Activated CD4-positive, alpha-beta T cell treated with anti-CD3 and anti-CD28 coated beads, Interleukin-2, Interleukin-6, amounts not matched to agents 100 ng/mL and 50 ng/mL, durations not matched to agents 16 hours and 8 hours (primary cell): ENCODE measurements at places on chromosomes 7 and 10.

DNA sequence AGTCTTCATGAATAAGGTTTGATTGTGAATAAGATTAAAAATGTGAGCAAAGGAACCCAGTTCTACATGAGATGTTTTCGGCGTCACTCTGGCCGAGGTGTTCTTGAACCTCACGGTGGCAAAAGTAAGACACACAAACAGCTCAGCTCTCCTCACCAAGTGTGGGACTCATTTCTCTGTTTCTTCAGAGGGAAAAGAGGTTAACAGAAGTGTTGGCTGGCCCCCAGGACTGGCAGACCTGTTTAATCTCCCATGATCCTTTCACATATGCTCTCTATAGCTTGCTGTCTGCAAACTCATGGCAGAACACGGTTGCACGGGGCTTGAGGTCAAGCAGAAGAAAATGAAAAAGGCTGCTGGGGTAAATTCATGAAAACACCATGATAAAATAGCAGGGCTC lies 394.4 kb downstream of the CALN1 start:
- no peak for DNase-seq

GRCh38 chr10:576130-576465 lies 113.4 kb downstream of the DIP2C start:
- no peak for DNase-seq

- DNase-seq = no peak
Observed at GRCh38 chr7:41428381-41428780, 274.5 kb downstream of the INHBA start.

DNA sequence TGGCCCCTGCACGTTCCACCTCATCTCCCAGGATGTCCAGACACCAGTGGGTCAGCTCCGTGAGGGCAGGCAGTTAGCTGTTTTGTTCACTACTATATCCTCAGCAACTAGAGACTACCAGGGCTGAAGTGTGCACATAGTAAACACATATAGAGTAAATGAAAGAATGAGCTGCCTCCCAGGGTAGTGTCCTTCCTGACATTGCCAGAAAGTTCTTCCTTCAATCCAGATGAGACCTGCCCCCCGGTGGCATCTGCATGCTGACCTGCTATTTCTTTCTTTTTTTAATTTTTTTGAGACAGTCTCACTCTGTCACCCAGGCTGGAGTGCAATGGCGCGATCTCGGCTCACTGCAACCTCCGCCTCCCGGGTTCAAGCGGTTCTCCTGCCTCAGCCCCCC lies 14.0 kb upstream of the ARPC1A start:
- no peak for DNase-seq

DNA sequence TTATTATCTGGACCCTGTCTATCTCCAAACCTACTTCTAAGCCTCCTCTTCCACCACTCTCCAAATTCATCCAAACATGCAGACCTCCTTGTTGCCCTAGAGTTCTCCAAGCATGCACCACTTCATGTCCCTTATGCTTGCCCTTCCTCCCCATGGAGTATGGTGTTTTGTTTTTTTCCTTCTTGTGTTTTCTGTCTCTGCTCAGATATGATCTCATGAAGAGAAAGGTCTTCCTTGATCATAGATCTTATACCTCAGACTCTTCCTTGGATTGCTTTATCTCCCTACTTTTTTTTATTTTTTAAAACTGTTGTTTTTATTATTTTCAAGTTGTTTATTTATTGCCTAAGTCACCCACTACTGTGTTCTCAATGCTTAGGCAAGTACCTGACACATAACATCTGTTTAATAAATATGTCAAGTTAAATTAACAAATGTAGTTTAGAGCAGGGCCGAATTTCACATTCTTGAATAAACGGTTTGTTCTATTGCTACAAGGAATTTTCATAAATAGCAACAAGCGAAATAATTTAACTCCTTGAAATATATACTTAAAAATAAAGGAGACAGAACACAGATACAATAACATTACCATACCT lies 84.5 kb downstream of the HGF start:
- DNase-seq = no peak

DNA sequence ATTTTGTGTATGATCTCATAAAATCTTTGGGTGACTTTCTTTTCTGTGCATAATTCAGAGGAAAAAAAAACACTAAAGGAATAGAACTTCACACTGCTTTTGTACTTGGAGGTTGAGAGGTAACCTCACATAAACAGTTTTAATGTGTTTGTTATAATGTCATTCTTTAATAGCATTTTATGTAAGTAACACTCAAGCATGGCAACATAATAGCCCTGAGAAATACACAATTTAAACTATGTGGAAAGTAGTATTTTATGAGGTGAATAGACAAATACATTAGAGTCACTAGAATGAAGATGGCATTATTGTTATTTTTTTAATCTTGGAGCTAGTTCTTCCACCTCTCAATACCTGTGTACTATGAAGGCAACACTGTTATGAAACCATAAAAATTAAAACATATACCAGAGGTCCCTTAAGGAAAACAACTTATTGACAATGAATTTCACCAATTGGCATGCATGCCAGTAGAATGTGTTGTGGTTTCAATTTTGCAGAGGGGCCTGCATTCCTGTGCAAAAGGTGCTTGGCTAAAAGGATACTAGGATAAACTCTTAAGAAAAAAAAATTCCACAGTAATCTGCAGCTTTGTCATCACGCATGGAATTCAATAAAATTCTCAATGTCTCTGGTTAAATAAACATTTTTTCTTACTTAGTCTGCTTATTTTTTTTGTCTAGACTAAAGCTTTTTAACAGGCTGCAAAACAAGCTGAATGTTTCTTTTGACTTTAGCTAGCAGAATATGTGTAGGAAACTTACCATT lies 102.5 kb downstream of the CD36 start:
- no peak for DNase-seq

DNA sequence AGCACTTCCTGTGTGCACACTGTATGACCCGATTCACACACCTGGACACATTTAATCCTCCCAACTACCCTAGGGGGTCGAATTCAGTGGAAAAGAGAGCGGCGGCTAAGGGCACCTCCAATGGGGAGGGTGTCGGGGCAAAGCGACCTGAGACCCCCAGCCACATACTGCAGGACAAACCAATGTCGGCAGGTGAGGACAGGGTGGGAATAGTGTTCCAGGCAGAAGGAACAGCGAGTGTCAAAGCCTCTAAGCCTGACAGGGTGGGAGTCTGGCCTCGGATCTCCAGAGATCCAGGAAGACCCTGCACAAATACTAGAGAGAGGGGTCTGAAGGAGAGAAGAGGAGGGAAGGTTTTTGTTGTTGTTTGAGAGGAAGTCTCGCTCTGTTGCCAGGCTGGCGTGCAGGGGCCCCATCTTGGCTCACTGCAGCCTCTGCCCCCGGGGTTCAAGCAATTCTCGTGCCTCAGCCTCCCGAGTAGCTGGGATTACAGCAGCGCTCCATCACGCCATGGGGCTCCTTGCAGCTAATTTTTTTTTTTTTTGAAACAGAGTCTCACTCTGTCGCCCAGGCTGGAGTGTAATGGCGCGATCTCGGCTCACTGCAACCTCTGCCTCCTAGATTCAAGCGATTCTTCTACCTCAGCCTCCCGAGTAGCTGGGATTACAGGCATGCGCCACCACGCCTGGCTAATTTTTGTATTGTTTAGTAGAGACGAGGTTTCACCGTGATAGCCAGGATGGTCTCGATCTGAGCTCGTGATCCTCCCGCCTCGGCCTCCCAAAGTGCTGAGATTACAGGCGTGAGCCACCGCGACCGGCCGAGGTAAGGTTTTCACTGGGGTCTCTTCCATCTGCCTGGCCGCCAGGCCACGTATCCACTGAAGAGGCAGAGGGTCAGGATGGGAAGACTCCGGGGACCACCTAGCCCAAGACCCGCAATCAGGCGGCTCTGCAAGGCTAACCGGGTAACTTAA lies 1.2 kb upstream of the ARPC1B start:
- DNase-seq = no peak

GRCh38 chr10:14500172-14500765 lies 169.5 kb upstream of the FRMD4A start:
- no peak for DNase-seq

DNA sequence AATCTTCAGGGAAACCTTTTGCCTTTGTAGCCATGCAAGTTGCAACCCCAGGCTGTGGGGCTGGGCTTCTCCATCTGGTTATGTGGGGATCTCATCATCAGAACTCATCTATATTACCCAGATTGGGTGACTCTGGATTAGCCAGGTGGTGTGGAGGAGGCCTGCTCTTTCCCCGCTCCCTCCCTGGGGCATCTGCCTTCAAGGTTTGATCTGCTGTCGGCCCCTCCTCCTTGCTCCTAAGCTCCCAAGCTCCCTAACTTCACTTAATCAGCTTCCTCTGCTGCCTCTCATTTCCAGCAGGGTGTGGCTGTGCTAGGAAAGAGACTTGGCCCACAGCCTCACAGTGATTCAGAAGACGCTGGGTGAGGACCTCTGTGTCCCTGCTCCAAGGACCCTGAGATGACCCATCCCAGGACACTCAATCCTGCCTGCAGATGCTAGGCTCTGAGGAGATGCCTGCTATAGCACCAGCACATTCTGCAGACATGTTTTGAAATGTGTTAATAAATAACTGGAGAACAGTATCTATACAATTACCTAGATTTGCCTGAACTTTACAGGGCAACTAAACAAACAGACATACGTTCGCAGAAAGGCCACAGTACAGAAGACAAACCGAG lies 392.1 kb upstream of the PODXL start:
- DNase-seq = no peak

DNA sequence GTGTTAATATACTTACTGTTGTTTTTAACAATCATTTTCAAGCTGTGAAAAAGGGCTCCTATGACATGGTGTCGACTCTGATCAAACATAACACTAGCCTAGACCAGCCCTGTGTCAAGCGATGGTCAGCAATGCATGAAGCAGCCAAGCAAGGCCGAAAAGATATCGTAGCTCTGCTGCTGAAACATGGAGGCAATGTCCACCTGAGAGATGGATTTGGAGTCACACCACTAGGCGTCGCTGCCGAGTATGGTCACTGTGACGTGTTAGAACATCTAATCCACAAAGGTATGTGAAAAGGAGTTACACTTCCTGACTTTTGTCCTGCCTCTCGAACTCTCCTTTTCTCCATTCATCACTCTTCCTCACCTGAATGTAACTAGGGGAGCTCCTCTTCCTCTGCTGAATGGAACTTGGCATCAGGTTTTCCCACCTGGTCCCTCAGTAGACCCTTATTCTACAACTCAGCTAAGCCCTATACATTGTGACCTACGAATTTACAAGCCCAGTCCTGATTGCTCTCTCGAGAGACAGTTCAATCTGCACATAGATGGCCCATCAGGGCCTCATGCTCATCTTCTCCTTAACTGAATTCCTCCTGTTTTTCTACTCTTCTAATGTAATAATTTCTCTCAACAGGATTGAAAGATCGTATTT lies 23.0 kb downstream of the ASB15 start:
- DNase-seq = peak; percentile 70

GRCh38 chr10:1544209-1544673 lies 193.1 kb downstream of the ADARB2 start:
- no peak for DNase-seq

GRCh38 chr7:33996899-33997298 lies 91.6 kb downstream of the BMPER start:
- no peak for DNase-seq

DNA sequence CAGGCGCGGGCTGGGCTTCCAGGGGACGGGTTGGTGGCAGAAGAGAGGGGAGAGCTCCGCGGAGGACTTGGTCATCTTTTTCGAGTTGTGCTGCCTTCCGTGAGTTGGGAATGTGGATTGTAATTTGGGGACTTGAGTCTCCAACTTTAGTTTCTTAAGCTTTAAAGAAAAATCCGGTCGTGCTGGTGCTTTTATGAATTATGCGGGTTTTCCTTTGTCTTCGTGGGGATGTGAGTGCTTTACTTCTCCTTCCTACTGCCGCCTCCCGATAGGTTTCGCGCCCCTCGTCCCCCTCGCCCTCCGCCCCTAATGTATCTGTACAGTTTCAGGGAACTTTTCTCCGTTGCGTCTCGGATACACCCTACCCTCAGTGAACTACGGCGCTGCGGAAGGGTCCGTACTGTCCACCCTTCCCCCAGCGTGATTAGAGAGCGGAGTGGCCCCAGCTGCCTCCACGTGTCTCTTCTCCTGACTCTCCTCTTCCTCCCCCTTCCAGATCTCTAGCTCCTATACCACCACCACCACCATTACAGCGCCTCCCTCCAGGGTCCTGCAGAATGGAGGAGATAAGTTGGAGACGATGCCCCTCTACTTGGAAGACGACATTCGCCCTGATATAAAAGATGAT lies 649 bp downstream of the SCD start:
- peak; percentile 27 for DNase-seq

GRCh38 chr10:72370201-72370722 lies 15.5 kb upstream of the DNAJB12 start:
- peak; percentile 76 for DNase-seq

DNA sequence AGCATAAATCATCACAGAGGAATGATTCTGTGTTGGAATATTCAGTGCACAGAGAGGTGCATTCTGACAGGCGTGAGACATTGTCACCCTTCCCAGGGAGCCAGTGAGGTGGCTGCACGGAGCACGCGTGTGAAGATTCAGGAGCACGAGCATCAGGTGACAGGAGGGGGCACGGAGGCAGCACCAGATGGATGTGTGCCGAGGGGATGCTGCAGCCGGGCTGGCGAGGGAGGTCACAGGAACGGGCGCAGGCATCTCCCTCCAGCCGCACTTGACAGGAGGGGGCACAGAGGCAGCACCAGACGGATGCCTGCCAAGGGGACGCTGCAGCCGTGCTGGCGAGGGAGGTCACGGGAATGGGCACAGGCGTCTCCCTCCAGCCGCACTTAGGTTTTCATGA lies 66.5 kb downstream of the DIP2C start:
- no peak for DNase-seq

DNA sequence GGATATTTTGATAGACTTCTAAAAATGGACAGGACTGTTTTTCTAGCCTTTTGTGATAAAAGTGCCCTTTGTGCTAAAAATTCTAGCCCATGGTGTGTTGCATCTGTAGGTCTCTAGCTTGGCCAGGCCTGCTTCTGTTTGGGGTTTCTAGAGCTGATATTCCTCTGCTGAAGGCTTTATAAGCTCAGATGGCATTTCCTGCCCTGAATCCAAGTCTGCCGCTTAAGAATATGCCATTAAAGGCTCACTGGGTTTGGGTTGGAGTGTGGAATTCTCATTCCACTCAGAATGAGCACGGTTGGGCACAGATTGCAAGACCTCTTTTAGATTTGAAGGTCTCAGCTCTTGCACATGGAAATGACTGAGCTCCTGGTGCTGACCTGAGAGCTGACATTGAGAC lies 49.4 kb upstream of the IGFBP3 start:
- no peak for DNase-seq

- DNase-seq = peak; percentile 7
Observed at GRCh38 chr10:88707429-88708155, 1.5 kb downstream of the LIPK start.

DNA sequence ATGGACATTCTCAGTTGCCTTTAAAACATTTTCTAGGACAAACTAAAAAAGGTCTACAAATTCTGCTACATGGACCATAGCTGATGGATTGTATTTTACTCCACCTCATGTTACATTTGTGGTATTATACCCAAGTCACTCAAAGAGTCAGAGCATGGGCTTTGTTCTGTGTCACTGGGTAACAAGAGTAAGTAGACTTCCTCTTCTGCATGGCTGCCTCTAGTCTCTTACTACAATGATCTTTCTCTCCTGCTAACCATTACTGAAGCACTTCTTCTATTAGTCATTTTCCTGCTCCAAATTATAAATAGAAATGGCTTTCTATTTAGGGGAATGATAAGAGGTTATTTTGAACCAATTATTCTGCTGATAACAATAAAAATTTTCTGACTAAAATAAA lies 727.4 kb upstream of the NRP1 start:
- no peak for DNase-seq

GRCh38 chr10:5481121-5481520 lies 18.2 kb downstream of the CALML5 start:
- no peak for DNase-seq
